ENCODE measurements at places on chromosomes 12 and 14. TPM values are rescaled to one million over a fixed set of nuclear protein-coding genes. Genes with fewer than 3 reads are reported as not detected.

The NFATC4 gene
- total RNA-seq: 23.6 TPM

DNA sequence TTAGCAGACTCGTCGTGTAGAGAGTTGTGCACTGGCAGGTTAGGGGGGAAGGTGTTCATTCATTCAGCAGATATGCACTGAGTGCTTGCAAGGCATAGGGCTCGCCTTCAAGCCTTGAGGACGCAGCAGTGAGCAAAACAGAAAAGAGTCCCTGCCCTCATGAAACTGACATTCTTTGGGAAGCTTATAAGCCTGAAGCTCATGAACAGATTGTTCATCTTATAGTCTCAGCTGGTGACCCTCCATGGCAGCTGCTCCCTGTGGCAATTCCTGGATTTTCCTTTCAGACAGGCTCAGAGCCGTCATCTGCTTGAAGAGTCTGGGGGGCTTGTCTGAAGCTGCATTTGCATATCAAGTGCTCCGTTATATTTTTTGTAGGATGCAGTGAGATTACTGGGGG, 148.4 kb downstream of the PRKCH start:
- no peak for DNase-seq

GRCh38 chr12:91361864-91362263, 179.2 kb upstream of the DCN start:
- peak; percentile 31 for DNase-seq

The OR4E2 gene
- not detected for total RNA-seq

GRCh38 chr12:109617491-109617890, 43.9 kb downstream of the MVK start:
- no peak for DNase-seq

DNA sequence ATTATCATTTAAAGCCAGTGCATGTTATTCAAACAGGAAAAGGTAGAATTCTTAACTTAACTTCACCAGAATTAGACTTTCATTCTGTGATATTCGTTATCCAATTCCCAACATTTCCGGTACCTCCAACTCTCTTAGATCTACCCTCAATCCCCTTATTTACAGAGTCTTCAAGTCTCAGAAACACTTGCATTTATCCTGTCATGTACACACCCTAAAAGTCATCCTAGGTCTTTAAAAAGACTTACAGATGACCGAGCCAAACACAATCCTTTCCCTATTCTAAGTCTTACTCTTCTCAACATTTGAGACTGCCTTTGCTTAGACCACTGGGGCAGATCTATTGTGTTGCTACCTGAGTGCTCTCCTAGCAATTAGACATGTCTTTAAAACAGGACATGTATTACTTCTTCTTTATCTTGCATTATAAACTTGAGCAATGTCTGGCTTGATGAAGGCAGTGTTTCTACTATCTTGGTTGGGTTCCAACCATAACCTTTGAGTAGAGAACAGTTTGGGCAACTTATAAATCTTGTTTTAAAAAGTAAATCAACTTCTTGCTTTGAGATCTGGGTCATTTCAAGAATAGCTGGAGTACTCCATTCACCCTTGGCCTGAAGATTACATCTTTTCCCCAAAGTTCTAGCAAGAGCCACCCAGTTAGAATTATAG, 140.6 kb upstream of the PLEKHG7 start:
- DNase-seq: no peak

GRCh38 chr12:50665170-50665569, 98.7 kb upstream of the ATF1 start:
- no peak for DNase-seq

DNA sequence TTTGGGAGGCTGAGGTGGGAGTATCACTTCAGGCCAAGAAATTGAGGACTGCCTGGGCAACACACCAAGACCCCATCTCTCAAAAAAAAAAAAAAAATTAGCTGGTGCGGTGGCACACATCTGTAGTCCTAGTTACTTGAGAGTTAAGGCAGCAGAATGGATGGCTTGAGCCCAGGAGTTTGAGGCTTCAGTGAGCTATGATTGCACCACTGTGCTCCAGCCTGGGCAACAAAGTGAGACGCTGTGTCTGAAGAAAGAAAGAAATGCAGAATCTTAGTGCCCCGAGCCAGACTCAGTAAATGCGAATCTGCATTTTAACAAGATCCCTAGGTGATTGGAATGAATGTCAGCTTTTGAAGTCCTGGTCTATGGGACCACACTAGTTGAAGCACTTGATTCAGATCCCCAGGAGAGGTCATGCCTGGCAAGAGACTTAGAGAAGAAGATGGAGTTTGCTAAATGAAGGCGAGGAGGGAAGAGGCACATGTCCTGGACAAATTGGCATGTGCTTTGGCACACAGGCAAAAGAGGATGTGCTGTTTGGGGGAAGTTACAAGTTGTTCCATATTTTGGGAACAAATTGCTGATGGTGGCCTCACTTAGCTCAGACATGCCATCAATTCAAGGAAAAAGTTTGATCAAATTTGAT, 56.6 kb downstream of the DRAM1 start:
- no peak for DNase-seq

The MGAT4C gene
- 0.12 TPM for total RNA-seq

The SYNE3 gene
- 4.0 TPM for total RNA-seq

The NANOG gene
- not detected for total RNA-seq

DNA sequence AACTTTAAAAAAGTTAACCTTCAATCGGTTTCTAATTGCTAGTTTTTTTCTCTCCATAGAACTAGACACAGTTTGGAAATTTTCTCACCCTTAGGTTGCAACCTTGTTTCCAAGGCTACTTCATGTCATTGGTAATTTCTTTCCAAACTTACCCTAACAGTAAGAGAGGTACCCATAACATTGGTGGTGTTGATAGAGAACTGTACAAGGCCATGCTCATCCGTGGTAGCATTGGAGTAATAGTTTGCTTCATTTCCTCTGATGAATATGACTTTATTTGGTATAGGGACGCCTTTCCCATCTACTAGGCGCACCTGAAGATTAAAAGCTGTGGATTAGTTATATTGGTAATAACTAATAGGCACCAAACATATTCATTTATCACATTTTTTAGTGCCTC, 11.6 kb downstream of the A2M start:
- DNase-seq: no peak

The LIN7A gene
- total RNA-seq: 42.9 TPM

The MBIP gene
- 15.0 TPM for total RNA-seq

- DNase-seq: no peak
Observed at GRCh38 chr14:57169901-57170300, 98.8 kb downstream of the EXOC5 start.

DNA sequence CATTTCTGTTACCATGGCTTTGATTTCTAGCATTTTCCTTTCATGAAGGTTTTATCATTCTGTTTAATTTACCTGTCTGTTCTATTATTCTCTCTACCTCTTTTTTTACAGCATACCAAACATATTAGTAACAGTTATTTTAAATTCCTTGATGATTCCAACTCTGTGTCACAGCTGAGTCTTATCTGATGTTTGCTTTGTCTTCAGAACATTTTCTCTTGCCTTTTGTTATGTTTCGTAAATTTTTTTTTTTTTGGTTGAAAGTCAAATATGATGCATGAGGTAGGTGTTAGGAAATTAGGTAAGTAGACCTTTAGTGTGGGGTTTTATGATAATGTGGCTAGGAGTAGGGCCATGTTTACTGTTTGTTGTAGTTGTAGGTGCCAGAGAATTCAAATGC, 496.4 kb downstream of the FOXG1 start:
- no peak for DNase-seq

- no peak for DNase-seq
Observed at GRCh38 chr12:32270818-32271710, 128.3 kb upstream of the FGD4 start.
